ENCODE measurements at places on chromosomes 7 and 10. TPM values are rescaled to one million over a fixed set of nuclear protein-coding genes. Genes with fewer than 3 reads are reported as not detected.

DNA sequence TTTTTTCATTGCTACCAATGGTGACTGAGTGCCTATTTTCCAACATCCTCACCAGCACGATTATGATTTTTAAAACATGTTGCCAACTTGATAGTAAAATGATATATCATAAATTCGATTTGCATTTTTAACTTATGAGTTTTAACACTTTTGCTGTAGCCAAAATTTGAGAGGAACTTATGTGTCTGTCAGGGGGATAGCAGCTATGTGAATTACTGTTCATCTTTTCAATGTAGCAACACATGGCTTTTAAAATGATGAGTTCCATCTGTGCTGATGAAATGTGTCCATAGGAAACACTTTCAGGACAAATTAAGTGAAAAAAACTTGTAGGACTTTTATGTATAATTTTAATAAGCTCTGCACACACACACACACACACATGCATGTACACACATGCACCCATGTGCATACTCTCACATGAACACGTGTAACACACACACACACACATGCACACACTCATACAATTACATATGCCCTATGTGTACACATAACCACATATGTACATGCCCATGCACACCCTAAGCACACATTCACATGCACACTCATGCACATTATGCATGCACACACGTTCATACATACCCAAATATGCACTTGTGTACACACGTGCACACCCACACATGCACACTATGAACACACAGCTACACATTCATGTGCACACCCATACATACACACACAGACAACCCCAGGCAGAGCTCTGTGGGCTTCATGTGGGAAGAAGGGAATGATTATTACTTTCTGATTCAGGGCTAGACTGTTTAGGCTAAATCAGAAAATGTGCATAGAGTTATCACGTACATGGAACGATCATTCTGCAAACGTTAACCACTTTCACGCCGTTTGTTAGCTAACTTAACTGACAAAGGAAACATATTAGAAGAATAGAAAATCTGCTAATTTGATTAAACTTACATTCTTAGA is 68.9 kb downstream of the C10orf143 start:
- H3K4me3 ChIP-seq: no peak overlapping the region
- no peaks in the 10 kb centered on the region for H3K36me3 ChIP-seq
- no peaks in the 10 kb centered on the region for H3K4me1 ChIP-seq
- H3K27me3 ChIP-seq: peaks cover 5% of the 10 kb centered on the region
- DNase-seq: no peak

DNA sequence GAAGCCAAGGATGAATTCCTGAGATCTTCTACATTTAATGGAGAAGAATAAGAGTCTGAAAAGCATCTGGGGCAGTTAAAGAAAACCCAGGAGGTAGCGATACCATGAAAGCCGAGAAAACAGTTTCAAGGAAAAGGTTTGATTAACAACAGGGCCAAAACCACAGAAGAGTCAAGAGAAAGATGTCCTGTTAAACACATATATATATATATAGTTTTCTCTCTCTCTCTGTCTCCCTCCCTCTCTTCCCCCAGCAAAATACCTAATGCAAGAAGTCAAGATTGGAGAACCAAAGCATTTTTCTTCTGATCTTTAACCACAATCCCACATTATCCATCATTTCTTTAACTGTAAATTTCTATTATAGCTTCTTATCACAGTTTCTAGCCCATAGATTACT is 261.4 kb downstream of the SNX13 start:
- no peaks in the 10 kb centered on the region for H3K36me3 ChIP-seq
- no peak for DNase-seq
- H3K27me3 ChIP-seq: peaks cover 11% of the 10 kb centered on the region
- no peaks in the 10 kb centered on the region for H3K4me1 ChIP-seq
- no peak overlapping the region for H3K27ac ChIP-seq
- H3K4me3 ChIP-seq: no peak overlapping the region

STK32C gene
- total RNA-seq: 29.2 TPM

- H3K4me1 ChIP-seq: no peaks in the 10 kb centered on the region
- no peak overlapping the region for H3K27ac ChIP-seq
- no peaks in the 10 kb centered on the region for H3K27me3 ChIP-seq
Observed at GRCh38 chr10:24857031-24857725, 95.2 kb downstream of the PRTFDC1 start.

CCSER2 gene
- total RNA-seq: 90.4 TPM

DNA sequence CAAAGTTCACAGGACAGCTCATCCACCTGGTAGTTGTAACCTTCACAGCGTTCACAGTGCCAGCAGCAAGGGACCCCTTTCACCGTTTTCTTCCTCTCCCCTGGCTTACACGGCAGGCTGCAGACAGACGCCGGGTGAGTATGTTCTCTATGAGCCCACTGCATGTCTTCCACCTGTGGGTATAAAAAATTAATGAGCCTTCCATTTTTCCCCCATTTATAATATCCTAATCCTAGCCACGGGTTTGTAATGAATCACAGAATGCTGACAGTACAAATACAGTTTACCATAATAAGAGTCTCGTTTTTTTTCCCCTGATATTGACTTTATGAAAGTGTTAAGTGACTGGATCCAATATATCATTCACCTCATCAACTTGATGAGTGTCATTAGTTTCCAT is 719.0 kb downstream of the GRM8 start:
- DNase-seq: no peak
- no peaks in the 10 kb centered on the region for H3K27me3 ChIP-seq
- no peak overlapping the region for H3K4me3 ChIP-seq
- H3K36me3 ChIP-seq: no peaks in the 10 kb centered on the region
- H3K4me1 ChIP-seq: no peaks in the 10 kb centered on the region

PPP1R17 gene
- total RNA-seq: not detected

DNA sequence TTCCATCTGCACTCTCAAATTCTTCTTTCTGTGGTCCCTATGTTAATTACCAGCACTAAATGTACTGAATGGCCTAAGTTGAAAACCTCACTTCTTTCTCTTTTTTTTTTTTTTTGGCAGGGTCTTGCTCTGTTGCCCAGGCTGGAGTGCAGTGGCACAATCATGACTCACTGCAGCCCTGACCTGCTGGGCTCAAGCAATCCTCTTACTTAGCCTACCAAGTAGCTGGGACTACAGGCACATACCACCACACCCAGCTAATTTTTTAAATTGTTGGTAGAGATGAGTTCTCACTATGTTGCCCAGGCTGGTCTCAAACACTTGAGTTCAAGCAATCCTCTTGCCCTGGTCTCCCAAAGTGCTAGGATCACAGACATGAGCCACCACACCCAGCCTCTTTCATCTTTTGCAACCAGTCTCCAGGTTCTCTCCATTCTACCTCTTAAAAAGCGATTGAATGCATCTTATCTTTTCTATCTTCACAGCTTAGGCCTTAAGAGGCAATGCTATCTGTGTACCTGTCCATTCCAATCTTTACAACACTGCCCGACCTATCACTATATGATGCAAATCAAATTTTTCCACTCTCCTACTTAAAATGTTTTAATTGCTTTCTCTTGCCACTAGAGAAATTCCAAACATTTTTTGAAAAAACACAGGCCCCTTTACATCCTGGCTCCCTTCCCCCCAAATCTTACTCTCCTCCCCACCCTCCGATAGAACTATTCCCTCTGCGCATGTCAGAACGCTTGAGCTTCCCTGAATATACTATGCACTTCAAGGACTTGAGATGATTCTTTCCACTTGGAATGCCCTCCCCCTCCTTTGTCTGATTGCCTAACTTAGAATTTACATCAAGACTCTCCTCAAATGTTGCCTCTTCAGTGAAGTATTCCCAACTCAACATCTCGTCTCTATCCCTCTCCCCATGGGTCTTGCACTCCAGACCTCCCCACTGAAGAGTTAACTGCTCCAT is 6.0 kb downstream of the ICA1 start:
- H3K4me3 ChIP-seq: no peak overlapping the region
- no peak for DNase-seq
- H3K27ac ChIP-seq: no peak overlapping the region
- H3K36me3 ChIP-seq: no peaks in the 10 kb centered on the region

SUN3 gene
- not detected for total RNA-seq

TPST1 gene
- total RNA-seq: 4.6 TPM

INMT gene
- 0.33 TPM for total RNA-seq

CCL24 gene
- 1.1 TPM for total RNA-seq

- DNase-seq: no peak
- H3K27ac ChIP-seq: no peak overlapping the region
- no peaks in the 10 kb centered on the region for H3K4me1 ChIP-seq
- peaks cover 43% of the 10 kb centered on the region for H3K27me3 ChIP-seq
- H3K36me3 ChIP-seq: no peaks in the 10 kb centered on the region
- H3K4me3 ChIP-seq: no peak overlapping the region
Observed at GRCh38 chr10:86630079-86630478, 24.3 kb upstream of the OPN4 start.

All from natural killer cell treated with Interleukin-12 subunit alpha and Interleukin-12 subunit beta and Interleukin-15 and Interleukin-18, amount 100 ng/mL, for 72 hours (primary cell).